ENCODE measurements at places on chromosomes 5 and 9.

DNA sequence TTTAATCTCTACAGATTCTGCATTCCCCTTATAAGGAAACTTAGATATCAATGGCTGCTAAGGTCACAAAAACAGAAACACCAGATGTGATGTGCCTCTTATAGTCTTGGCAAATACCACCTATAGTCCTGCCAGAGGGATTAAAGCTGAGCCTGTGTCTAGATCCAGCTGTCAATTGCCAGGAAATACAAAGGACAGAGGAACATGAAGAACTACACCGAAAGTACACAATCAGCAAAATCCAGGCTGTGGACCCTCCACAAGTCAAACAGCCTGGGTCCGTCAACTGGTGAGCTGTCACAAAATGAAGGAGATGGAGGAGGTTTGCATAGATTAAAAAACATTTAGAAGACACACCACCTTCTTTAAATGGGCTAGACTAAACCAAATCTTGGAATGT is 85.4 kb downstream of the KLF4 start:
- no peak for DNase-seq

GRCh38 chr9:101486693-101487442 is 46.8 kb upstream of the RNF20 start:
- DNase-seq = no peak

DNA sequence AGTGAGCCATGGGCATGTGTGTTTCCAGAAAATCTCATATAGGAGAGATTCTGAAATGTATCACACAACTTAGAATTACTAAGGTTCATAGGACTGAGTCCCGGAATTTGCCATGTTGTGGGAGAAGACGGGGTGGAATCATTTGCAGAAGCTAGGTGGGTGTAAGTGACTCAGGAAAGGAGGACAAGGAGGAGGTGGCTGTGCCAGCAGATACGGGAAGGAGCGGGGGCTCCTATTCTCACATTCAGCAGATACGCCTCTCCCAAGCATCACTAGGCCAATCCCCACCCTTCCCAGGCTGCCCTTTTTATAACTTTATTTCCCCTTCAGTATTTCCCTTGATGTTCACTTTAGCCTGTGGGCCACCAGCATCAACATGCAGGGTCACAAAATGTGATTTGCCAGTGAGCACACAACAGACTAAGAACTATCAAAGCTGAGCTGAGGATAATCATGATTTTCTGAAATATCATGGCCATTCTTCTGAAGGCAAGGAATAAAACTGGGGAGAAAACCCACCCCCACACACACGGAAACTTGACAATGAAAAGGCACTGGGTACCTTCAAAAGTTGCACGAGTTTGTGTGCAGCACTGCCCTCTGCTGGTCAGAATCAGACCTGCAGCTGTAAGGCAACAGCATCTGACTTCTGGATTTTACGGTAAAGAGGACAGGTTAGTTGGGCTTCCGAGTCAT is 133.2 kb downstream of the MTX3 start:
- no peak for DNase-seq

DNA sequence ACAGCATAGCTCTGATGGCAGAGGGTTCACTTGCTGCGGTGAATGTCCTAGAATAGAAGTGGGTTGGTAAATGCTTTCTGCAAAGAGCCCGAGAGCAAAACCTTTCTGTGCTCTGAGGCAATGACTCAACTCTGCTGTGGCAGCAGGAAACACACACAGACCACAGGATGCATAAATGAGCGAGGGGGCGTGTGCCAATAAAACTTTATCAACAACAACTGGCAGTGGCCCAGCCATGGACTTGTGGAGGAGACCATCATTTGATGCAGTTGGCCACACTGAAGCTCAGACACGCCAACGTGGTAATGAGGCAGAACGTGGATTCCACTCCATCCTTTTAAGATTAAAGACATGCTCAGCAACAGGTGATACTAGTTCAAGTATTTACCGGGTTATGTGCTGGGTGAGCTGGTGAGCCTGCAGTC is 6.8 kb downstream of the MRPL36 start:
- DNase-seq = no peak

DNA sequence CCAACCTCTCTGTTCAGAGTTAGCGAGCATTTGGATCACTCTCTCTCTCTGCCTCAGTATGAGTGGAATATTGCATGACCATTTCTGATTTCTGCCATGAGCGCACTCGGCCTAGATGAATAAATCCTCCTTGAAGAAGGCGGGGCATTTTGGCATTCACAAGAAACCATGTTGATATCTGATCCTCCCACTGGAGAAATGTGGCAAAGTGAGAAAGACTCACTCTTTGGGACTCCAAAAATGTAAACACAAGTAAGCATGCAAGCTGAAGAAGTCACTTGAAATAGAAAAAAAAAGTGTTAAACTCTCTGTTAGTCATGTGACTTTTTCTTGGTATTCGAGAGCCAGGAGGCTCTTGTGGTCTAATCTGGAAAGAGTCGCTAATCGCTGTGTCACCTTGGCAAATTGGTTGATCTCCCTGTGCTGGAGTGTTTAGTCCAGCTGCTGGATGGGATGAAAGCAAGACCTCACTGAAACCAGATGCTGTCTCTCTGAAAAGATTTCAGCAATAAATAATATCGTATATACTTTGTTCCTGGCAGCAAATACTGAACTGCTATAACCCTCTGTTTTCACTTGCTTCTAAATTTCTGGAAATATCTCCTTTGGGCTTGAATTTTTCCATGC is 95.5 kb downstream of the GHR start:
- DNase-seq = no peak

GRCh38 chr5:63164838-63165535 is 586.4 kb downstream of the LRRC70 start:
- DNase-seq = no peak

- no peak for DNase-seq
Observed at GRCh38 chr9:105241356-105242043, 3.0 kb upstream of the SLC44A1 start.

Measured in HS-27A (cell line).